Peyer's patch (tissue), 4 donors: ENCODE measurements at places on chromosomes 11 and 22. TPM values are rescaled to one million over a fixed set of nuclear protein-coding genes. Genes with fewer than 3 reads are reported as not detected.
A peak's percentile ranks its signal among the peaks of the same experiment; 100 is the strongest.

DNA sequence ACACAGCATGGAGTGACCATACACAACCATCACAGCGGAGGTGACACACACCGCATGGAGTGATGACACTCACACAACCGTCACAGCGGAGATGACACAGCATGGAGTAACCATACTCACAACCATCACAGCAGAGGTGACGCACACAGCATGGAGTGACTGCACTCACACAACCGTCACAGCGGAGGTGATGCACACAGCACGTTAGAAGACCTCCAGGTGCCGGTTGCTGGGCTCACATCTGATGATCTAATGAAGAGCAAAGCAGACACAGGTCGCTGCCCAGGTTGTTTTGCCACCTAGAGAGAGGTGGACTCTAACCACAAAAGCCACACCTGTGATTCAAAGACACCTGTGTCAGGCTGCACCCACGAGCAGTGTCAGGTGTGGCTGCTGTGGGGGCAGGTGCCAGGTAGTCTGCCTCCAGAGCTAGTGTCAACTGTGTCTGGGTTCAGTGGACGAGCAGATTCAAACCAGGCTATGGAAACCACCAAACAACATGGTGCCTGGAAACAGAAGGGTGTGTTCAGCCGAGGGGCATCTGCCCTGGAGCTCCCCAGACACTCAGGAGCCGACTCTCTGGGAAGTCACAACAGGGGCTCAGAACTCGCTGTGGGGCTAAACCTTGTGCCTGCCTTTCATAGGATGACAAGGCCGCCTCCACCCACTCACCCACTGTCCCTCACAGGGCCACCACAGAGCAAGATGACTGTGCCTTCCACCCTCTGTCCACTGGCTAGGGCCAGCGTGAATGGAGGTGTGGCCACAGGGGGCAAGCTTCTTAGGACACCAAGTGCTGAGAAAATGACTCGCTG is 608.2 kb downstream of the TBC1D22A start:
- no peak overlapping the region for H3K4me3 ChIP-seq
- DNase-seq, result peak; percentile 36
- H3K27me3 ChIP-seq, result no peaks in the 10 kb centered on the region
- no peaks in the 10 kb centered on the region for H3K36me3 ChIP-seq
- H3K4me1 ChIP-seq, result no peaks in the 10 kb centered on the region

DNA sequence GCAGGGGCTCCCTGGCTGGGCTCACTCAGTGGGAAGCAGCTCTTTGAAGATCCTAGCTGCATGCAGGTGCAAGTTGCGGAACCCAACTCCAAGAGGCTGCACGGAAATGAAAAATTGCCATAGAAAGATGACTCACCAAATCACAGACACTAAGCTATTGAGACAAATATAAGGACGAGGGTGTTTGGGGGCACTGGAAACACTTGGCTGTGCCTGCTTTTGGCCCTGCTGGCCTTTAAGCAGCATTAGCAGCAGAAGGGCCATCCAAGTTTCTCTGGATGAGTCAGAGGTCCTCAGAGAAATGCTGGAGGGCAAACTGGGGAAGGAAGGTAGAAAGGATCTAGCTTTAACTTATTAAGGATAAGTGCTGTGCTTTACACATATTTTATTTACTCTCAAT is 282.3 kb downstream of the KIRREL3 start:
- H3K36me3 ChIP-seq, result no peaks in the 10 kb centered on the region
- no peak overlapping the region for H3K27ac ChIP-seq
- H3K4me1 ChIP-seq, result no peaks in the 10 kb centered on the region
- DNase-seq, result no peak

The TMEM41B gene
- 82.1 TPM for total RNA-seq

- H3K4me3 ChIP-seq, result peak overlapping the region; percentile 52
- peak; percentile 41 for DNase-seq
- H3K27me3 ChIP-seq, result no peaks in the 10 kb centered on the region
- H3K4me1 ChIP-seq, result no peaks in the 10 kb centered on the region
These were observed 2.3 kb downstream of the LSP1 start for GRCh38 chr11:1854949-1855885.

The BTG4 gene
- total RNA-seq, result not detected

The THAP12 gene
- 21.9 TPM for total RNA-seq

The OSBP2 gene
- total RNA-seq, result 5.0 TPM

DNA sequence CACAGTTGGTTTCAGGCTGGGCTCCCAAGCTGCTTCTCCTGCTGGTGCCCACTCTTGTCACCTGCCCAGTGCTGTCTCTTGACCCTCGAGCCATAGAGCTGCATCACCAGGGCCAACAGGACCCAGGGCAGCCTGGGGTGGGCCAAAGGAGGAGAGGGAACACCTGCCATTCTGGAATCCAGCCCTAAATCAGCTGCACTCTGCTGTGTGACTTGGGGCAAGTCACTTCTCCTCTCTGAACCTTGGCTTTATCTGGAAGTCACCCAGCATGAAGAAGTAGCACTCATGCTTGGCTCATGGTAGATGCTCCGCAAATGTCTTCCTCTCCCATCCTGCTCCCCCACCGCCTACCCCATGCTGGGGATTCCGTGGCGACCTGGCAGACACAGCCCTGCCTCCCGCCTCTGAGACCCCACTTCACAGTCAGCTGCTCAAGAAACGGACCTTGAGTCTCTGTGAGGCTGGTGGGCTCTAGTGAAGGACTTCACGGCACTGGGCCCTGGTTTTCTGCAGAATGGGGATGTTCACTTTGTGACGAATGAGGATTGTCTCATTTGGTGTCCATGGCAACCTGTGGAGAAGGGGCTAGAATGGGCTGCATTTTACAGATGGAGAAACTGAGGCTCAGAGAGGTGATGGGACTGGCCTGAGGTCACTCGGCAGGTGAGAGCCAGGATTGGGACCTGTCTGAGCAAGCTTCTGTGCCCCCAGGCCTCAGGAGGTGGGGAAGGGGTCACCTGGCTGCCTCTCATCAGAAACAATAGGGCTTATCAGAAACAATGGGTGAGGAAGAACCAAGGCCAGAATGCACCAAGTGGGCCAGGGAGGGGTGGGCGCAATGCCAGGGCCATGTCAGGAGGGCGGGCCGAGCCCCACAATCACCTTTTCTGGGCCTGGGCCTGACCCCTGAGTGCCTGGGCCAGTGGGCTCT is 12.4 kb downstream of the EMID1 start:
- H3K27ac ChIP-seq, result no peak overlapping the region
- H3K27me3 ChIP-seq, result no peaks in the 10 kb centered on the region
- no peaks in the 10 kb centered on the region for H3K36me3 ChIP-seq
- DNase-seq, result no peak

- peak; percentile 74 for DNase-seq
- H3K4me1 ChIP-seq, result no peaks in the 10 kb centered on the region
- no peaks in the 10 kb centered on the region for H3K36me3 ChIP-seq
- no peaks in the 10 kb centered on the region for H3K27me3 ChIP-seq
- peak within 1 kb of the TSS; percentile 25 for H3K4me3 ChIP-seq
These were observed at the start of gene SCN3B for GRCh38 chr11:123654566-123655081. Gene SCN3B (minus strand): TSS chr11:123654624. CDS start chr11:123653801, 823 bp downstream.

DNA sequence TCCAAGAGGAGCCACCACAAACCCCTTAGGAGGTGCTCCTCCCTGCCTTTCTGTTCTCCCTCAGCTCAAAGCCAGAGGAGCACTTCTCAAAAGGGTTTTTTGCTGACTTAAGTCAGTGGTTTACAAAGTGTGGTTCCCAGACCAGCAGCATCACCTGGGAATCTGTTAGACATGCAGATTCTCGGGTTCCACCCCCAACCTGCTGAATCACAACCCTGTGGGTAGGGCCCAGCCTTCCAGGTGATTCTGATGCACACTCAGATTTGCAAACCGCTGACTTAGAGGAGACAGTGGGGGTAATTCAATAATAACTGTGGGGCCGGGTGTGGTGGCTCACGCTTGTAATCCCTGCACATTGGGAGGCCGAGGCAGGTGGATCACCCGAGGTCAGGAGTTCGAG is 22.8 kb downstream of the CREB3L1 start:
- H3K27me3 ChIP-seq, result no peaks in the 10 kb centered on the region
- no peak for DNase-seq
- H3K4me3 ChIP-seq, result no peak overlapping the region

DNA sequence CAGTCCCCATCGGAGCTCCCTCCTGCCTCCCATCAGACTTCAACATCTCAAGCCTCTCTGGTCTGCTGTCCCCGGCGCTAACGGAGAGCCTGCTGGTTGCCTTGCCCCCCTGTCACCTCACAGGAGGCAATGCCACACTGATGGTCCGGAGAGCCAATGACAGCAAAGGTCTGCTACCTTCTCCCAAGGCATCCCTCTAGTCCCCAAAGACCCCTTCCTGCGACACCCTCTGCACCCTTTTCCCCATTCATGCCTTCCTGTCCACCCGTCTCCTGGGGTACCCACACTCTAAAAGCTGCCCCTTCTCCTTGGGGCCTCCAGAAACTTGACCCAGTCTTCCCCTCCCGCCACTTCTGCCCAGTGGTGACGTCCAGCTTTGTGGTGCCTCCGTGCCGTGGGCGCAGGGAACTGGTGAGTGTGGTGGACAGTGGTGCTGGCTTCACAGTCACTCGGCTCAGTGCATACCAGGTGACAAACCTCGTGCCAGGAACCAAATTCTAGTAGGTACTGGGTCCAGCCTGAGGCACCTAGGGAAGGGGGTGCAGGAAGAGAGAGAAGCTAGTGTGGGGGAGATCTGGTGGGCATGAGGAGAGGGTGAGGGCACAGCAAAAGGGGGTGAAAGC is 860 bp downstream of the UPK2 start:
- no peaks in the 10 kb centered on the region for H3K4me1 ChIP-seq
- H3K27me3 ChIP-seq, result no peaks in the 10 kb centered on the region
- no peak overlapping the region for H3K27ac ChIP-seq
- DNase-seq, result no peak
- H3K4me3 ChIP-seq, result no peak overlapping the region

The OR51B2 gene
- total RNA-seq, result not detected

The OTOG gene
- 0.09 TPM for total RNA-seq

- no peaks in the 10 kb centered on the region for H3K36me3 ChIP-seq
- H3K27me3 ChIP-seq, result no peaks in the 10 kb centered on the region
- no peak for DNase-seq
- H3K4me3 ChIP-seq, result no peak overlapping the region
- H3K4me1 ChIP-seq, result no peaks in the 10 kb centered on the region
These were observed 38.8 kb downstream of the RPUSD4 start for GRCh38 chr11:126172596-126173038.
